ENCODE measurements at places on chromosomes 13 and 19.

GRCh38 chr13:112891477-112892401 lies 77.3 kb upstream of the MCF2L start:
- no peak for DNase-seq

DNA sequence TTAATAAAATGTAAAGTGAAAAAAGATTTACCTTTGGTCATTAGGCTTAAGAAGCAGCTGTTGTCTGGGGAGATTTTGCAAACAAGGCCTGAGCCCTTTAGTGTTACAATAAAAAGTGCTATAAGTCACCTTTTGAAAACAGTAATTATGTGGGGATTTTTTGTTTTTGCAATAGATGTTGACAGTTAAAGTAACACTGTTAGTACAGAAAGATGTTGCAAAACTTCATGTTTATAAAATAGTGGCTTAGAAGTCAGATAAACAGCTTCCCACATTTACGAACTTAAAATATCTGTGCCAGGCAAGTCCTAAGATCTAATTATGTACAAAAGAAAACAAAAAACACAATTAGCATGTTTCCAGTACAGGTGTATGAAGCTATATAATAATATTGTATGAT lies 138.0 kb upstream of the IRS2 start:
- DNase-seq, result no peak

- peak; percentile 97 for DNase-seq
Measured at GRCh38 chr19:8361921-8362793, 1.8 kb upstream of the ANGPTL4 start.

GRCh38 chr19:1177322-1178114 lies 3.5 kb upstream of the SBNO2 start:
- DNase-seq, result peak; percentile 90

- no peak for DNase-seq
Measured at GRCh38 chr13:106302843-106303242, 232.6 kb downstream of the EFNB2 start.

GRCh38 chr19:45641274-45642105 lies 2.3 kb upstream of the EML2 start:
- DNase-seq, result peak; percentile 82

DNA sequence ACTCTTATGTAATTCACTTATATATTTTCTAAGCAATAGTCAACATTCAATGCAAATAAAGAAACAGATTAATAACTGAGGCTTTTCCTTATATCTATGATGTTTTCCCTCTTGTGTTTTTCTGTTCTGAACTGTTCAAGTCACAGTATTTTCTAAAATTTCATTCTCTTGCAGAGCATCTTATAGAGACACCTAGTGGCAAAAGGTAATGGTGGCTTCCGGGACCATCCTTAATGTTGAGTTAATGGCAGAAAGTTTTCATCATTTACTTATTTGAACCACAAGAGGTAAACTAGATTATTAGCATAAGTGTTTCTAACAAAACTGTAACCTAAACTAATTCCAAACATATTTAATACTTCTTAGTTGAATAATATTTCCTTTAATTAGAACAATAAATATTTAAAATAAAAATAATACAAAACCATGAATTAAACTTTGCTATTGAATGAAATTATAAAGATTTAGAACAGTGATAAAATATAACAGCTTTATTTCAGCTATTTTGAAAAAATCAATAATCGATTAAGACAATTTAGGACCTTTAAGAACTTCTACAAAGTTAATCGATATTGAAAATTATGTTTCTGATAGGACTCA lies 1.7 kb upstream of the SLITRK5 start:
- DNase-seq, result peak; percentile 30

DNA sequence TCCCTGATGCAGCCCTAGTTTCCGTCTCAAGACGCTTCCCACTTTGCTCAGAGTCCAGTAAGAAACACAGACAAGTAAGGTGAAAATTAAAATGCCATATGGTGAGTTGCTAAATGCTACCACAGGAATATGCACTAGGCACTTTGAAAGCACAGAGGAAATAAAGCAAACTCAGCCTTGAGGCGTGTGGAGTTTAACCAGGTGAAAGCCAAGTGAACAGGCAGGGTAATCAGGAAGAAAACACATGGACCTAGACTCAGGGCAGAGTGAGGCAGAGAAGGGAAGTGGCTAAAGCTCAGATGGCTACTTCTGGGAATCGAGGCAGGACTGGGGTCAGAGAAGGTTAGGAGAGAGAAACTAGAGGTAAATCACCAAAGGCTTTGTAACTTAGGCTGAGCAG lies 5.4 kb upstream of the UBL3 start:
- DNase-seq, result no peak

GRCh38 chr13:99354371-99354951 lies 47.3 kb upstream of the GPR183 start:
- no peak for DNase-seq

GRCh38 chr13:64417581-64417980 lies 2812.6 kb downstream of the PCDH9 start:
- DNase-seq, result no peak

DNA sequence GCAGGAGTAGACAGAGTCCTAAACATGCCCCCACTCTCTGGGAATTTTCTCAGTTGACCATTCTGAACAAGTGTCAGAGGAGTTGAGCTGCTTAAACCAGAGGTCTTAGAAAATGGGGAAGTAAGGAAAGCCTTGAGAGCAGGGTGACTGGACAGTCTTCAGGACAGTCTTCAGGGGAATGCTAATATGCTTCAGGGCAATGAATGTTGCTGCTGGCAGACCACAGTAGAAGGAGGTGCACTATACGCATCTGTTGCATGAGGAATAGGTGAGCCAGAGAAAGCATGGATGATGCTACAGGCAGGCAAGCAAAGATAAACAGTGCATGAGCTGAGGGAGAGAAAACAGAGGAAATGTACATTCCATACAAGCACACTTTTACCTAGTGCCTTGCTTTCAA lies 196.6 kb upstream of the GPR12 start:
- DNase-seq, result peak; percentile 26

DNA sequence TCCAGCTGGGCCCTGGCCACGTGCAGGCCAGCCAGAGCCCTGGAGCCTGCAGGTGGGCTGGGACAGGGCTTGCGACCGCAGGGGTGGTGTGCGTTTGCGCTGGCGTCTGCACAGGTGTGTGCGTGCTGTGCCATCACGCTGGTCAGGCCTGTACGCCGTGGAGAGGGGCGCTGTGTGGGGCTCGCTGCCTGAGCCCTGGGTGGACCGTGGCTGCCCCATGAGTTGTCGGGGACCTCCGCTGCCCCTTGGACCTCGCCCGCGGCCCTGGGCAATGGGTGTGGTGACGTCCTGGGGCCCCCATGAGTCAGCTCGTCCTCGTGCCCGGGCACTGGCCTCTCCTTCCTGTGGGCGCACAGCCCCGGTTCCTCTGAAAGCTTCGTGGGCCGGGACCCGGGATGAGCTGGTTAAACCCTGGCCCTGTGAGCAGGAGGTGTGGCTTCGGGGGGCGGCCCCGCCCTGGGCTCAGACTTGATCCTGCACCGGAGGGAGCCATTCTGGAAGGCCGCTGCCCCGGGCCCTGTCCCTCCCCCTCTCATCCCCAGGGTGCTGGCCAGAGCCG lies 6.8 kb downstream of the CSNK1G2 start:
- peak; percentile 80 for DNase-seq

GRCh38 chr13:34108410-34108809 lies 290.5 kb downstream of the RFC3 start:
- DNase-seq, result no peak

DNA sequence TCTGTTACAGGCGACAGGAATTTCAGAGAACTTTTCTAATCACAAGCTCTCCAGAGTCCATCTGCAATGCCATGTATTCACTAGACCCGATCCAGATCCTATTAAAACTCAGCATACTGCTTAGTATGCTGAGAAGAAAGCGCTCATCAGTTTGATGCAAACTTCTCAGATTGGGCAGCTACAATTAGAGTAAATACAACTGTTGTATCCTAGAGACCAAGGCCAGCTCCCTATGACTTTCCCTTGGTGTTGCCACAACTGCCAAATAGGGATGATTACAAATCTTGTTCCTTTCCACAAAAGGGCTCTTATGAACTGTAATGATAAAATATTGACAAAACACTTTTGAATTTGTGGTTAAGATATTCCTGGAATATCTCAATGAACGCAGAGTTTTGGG lies 191.2 kb downstream of the SPRY2 start:
- DNase-seq, result no peak

GRCh38 chr13:70890289-70890688 lies 782.0 kb upstream of the KLHL1 start:
- DNase-seq, result no peak

DNA sequence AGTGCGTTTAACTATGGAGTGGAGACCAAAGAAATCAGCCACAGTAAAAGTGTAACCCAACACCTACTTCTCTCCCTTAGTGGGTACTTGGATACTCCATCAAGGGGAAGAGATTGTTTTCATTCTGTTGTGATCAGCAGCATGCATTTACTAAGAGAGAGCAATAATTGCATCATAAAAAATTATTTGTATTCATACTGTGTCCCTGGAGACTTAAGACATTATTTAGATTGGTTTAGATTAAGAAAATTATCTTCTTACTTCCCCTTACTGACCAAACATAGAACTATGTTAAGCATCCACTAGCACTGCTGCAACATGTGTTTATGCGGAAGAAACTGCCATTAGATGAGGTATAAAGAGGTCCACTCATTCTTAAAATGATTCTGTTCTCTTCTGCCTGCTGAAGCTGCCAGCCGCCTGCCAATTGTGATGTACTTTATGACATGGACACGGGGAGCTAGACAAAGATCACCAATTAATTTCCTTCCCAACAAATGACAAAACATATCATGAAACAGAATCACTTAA lies 738.5 kb downstream of the DIAPH3 start:
- no peak for DNase-seq

DNA sequence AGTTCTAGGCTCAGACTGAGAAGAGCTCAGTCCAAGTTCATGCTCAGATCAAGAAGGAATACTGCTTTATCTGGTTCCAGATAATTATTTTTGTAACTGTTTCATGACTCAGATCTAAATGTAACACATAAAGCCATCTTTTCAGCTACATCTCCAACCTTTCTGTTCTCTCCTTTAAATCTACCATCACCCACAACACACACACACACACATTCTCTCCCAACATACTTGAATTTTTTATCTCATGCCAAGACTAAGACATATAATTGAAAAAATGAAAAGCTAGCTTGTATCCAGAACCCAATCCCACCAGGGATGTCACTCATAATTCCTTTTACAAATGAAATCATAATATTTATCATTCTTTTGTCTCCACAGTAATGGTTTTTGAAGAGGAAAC lies 7.6 kb downstream of the KATNAL1 start:
- no peak for DNase-seq

- DNase-seq, result no peak
Measured at GRCh38 chr19:34972163-34972705, 8.2 kb upstream of the ZNF792 start.

GRCh38 chr13:46377554-46377953 lies 9.5 kb downstream of the RUBCNL start:
- DNase-seq, result no peak

- DNase-seq, result no peak
Measured at GRCh38 chr13:29483211-29483610, 112.3 kb downstream of the SLC7A1 start.

GRCh38 chr19:56973713-56974555 lies 133.4 kb upstream of the PEG3 start:
- DNase-seq, result no peak

DNA sequence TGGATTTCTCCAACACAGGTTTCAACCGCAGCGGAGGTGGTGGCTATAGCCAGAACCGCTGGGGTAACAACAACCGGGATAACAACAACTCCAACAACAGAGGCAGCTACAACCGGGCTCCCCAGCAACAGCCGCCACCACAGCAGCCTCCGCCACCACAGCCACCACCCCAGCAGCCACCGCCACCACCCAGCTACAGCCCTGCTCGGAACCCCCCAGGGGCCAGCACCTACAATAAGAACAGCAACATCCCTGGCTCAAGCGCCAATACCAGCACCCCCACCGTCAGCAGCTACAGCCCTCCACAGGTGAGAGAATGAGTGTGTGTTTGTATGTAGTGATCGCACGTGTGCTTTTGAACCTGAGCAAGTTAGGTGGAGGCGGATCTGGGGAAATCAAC lies 6.0 kb upstream of the CCDC97 start:
- no peak for DNase-seq

DNA sequence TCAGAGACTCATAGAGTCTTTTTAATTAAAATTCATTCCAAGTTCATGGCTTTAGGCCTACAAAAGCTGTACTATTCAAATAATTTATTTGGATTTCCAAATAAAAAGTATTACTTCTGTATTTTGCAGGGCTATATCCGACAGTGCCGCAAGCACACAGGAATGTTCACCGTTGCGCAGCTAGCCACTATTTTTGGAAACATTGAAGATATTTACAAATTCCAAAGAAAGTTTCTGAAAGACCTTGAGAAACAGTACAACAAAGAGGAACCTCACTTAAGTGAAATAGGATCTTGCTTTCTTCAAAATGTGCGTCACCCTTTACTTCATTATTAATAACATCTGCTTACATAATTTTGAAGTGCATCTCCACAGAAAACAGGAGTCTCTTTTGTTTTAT lies 20.5 kb upstream of the C1QTNF9 start:
- DNase-seq, result peak; percentile 85

DNA sequence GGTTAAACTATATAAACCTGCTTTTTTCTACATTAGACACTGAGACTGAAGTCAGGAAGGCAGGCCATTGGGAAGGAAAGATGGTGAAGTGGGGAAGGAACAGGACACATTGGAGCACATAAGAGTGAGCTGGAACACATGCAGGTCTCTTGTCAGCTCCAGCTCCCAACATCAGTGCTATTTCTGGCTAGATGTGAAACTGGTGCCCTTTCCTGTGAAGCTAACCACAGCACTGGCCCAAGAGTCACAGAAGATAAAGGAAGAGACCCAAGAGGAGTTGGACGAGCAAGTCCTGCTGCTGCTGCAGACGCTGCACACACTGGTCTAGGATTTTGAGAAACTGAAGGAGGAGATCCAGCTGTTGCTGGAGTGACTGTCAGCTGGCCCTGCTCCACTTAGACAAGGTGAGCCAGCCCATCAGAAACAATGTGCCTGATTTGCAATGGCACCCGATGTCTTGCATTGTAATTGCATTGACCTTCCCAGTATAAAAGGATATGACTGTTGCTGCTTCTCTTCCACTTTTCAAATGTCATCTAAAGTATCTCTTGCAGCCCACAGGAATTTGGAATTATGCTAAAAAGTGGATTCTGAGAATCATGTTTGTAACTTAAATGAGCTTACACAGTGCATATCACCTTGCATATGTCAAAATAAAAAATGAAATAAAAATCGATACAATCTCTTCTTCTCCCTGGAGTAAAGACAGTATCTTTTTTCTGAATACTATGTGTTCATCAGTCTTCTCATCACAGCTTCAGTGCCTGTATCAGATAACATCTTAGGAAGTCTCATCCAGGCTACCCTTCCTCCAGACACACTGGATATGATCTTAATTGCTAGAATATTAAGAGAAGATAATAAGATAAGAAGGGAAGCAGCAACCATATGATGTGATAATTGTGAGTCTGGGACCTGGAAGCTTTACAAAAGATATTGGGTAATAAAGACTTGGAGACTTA lies 230.7 kb upstream of the SPRY2 start:
- no peak for DNase-seq

Measured in suppressor macrophage treated with lipopolysaccharide for 1 hour (primary cell).